HS-27A (cell line): ENCODE measurements at places on chromosomes 3 and 15.

DNA sequence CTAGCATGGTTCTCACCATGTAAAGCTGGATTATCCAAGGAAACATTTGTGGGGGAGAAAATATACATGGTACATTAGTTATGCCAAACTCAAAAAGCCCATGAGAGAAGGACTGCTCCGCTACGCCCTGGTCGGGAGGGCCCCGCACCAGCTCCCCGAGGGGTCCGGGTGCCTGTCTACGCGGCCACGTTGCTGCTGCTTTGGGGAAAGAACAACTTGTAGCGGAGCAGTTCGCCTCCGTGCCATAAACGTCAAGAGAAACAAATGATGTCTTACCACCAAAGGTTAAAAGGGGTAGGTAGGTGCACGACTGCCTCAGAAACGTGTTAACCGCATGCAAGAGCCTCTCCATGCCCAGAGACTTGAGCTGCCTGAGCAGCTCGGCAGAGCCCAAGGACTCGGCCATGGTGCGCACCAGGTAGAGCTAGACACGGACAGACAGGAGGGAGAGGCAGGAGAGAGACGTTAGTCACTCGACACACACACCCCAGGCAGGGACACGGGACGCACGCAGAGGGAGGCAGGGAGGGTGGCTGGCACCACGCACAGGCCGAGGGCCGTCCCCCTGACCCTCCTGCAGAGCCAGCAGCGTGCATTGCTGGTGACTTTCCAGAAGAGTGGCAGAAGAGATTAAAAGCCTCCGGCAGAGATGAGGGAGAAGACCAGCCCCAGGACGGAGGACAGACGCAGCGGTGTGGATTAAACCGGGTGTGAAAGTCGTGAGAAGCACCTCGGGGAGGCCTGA is 63.4 kb downstream of the CYFIP1 start:
- DNase-seq = no peak

GRCh38 chr15:38545179-38545578 is 19.4 kb downstream of the RASGRP1 start:
- no peak for DNase-seq

DNA sequence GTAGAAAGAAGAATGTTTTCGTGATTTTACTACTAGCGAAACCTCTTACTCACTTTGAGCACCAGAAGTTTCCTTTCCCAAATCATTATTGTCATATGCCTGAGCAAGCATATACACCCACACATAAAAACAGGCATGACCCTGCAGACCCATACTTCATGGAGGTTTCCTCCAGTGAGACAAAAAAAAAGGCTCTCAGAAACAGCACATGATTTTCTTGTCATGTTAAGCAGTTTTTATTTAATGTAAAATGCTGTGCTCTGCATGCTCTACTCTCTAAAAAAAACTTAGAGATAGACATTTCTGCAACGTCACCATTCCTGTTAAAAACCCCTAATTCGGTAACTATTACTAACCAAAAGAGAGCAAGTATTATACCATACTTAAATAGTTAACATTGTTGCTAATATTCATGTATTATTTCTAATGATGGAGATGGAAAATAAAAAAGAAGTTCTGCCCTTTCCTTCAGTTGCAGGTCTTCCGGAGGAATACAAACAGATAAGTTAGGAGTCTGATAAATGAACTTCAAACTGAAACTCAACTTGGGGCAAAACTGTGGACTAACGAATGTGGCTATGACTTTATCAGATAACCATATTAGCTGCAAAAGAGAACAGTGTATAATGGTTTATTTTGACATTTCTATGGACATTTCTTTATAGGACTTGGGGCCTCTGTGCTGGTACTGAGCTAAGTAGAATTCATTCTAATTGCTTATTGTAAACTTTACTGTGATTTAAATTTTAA is 15.9 kb downstream of the CD200R1 start:
- DNase-seq = no peak

DNA sequence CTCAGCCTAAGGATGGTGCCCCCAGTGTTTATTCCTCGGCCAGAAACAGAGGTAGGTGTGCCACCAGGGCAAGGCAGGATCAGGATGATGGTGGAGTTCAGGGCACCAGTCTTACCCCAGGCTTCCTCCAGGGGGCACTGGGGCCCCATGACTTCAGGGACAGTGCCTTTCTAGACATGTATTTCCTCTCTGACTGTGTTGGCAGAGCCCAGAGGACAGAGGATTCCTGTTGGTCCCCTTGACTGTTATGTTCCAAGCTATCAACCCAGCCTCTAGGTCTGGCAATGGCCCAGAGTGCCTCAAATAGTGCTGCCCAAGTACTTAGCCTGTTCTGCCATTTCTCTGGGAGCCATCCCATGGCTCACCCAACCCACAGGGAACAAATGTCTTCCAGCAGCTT is 2.8 kb downstream of the HEMK1 start:
- DNase-seq = no peak

GRCh38 chr3:139457066-139457465 is 19.2 kb downstream of the RBP2 start:
- no peak for DNase-seq

DNA sequence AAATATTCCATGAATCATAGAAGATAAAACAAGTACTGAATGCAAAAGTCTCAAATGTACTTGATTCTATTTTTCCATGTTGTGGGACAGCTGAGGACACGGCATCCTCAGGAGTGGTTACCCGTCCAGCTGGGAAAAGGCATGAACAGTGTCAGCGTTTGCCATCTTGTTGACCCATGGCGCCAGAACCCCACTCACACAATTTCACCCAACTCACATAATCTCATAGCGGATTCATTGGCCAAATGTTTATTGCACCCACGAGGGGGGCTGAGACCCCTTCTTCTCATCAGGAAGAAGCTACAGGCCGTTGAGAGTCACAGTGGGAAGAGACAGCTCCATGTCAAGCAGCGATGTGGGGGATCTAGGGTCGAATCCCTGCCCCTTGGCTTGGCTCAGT is 72.9 kb downstream of the OCA2 start:
- DNase-seq = no peak

GRCh38 chr3:67418426-67419217 is 235.8 kb downstream of the SUCLG2 start:
- no peak for DNase-seq

DNA sequence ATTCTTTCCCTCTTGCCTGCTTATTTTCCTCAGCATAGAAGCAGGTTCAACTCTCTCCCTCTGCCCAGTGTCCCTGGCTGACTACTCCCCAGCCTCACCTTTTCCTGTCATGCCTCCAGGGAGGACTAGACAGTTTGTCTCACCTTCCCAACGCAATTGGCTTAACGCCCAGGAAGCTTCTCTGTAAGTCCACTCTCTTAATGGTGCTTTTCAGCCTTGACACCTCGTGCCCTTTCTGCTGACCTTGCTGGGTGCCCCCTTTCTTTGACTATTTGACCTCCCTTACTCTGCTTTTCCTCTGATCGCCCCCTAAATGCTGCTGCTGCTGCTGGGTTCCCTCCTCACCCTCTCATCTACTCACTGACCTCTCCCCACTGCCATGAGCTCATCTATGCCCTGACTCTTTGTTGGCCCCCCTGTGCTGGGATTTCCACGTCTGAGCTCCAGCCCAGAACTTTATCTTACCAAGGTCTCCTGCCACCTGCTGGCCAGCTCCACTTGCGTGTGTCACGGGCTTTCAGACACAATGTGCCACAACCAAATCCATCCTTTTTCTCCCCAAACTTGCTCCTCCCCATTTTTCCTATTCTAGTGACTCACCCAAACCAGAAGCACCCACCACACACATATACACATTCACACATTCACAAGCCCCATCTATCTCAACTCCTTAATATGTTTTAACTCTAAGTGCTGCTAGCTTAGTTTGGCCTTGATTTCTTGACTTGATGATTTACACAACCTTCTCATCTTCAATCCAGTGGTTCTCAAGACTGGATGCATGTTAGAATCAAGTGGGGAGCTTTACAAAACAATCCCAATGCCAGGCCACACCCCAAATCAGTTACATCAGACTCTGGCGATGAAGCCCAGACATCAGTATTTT is 16.6 kb downstream of the EPB42 start:
- DNase-seq = peak; percentile 29

GRCh38 chr15:66739287-66739686 is 37.3 kb downstream of the SMAD6 start:
- no peak for DNase-seq

- DNase-seq = no peak
These were observed 711.0 kb downstream of the MECOM start for GRCh38 chr3:168952551-168952950.

DNA sequence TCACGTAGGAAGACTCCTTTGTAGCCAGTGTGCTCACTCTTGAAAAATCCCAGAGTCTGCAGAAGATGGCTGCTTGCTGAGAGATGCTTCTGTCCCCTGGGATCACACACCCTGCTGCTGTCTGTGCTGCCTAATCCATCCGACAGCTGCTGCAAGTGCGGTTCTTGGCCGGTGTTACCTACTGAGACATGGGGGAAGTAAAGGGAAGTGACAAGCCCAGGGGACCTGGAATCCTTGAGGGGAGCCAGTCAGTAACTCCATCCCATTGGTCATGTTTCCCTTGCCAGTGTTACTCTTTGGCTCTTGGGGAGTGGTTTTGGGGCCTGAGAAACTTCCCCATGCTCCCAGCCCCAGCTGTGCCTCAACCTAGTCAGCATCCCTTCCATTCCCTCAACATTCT is 8.3 kb upstream of the CPNE9 start:
- DNase-seq = no peak

GRCh38 chr15:95843241-95843910 is 487.1 kb upstream of the NR2F2 start:
- DNase-seq = no peak

DNA sequence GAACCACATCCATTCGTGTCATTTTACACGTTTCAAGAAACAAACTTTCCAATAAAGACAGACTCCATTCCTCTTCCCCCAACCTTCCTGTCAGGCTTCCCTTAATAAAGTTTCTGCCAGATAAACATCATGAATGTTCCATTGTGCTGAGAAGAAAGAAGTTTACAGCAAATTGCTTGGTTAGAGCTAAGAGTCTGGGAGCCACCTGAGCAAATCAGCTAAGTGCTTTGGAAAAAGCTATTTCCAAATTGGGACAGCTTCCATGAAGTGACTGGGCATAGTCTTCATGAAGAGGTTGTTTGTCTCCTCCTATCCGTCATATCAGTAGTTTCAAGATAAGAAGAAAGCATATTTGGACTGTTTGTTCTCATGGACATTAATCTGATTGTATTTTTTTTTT is 77.0 kb downstream of the MAGI1 start:
- no peak for DNase-seq

- no peak for DNase-seq
These were observed 239.7 kb downstream of the SUCLG2 start for GRCh38 chr3:67414740-67415139.

GRCh38 chr15:40471808-40472150 is 995 bp downstream of the CHST14 start:
- DNase-seq = no peak

DNA sequence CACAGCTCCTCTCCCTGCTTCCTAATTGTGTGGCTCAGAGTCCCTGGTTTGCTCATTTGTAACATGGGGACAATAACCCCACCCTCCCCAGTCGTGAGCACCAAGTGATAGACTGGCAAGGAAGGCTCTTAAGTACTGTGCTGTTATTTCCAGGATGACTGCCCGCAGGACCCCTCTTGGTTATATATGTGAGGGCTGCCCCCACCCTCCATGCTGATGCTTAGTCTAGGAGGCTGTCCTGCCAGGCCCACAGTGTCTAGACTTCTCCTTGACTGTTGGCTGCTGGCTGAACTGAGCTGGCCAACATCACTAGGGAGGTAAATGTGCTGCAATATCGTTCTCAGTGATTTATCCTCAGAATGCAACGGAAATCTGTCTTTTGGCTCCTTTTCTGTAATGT is 45.1 kb downstream of the RAB11A start:
- DNase-seq = no peak

DNA sequence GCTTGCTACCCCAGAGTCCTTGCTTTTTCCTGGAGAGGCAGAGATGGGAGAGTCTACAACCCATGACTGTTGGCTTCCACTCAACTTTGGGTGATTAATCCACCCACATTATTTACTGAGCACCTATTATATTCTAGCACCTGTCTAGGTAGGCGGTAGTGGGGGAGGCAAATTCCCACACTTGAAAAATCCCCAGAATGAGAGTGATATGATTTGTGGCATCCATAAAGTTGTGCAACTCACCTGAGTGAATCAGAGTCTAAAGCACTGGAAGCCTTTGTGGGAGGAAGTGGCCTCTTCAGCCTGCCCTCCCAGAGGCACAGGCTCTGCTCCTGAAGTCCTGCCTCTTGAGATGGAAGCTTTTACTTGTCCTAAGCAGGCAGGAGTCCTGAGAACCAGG is 40.4 kb upstream of the CTNNB1 start:
- DNase-seq = no peak
